Fibroblast of skin of right quadriceps (primary cell): ENCODE measurements at places on chromosomes 3 and 15.
A peak's percentile ranks its signal among the peaks of the same experiment; 100 is the strongest.

DNA sequence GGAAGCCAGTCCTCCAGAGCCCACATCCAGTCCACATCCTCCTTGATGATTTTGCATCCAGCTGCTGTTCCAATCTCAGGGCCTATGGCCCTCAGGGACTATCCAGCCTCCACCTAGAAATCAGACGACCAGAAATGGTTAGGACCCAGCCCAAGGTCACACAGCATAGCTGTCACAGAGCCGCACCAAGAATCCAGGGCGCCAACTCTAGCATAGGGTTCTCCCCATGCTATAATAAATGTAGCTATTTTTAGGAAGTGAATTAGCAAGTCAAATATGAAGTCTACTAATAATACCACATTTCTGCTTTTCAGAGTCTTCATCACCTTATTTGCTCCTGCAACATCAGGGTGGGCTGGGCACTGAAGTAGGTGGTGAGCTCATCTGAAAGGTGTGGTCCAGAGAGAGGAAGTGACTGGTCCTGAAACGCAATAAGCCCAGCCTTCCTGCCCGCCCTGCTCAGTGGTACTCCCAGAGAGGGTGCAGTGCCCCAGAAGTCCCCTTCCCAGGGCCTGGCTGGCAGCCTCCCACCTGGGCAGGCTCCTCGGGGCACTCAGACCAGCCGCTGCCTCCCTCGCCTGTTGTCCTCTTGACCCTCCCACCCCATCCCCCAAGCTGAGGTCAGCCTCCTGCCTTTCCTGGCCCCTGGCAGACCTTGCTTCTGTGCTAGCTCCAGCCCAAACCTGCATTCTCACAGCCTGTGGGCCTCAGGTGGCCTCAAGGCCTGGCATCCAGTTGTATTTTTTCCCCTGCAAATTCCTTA, 17.6 kb upstream of the CYP11A1 start:
- DNase-seq = peak; percentile 55

DNA sequence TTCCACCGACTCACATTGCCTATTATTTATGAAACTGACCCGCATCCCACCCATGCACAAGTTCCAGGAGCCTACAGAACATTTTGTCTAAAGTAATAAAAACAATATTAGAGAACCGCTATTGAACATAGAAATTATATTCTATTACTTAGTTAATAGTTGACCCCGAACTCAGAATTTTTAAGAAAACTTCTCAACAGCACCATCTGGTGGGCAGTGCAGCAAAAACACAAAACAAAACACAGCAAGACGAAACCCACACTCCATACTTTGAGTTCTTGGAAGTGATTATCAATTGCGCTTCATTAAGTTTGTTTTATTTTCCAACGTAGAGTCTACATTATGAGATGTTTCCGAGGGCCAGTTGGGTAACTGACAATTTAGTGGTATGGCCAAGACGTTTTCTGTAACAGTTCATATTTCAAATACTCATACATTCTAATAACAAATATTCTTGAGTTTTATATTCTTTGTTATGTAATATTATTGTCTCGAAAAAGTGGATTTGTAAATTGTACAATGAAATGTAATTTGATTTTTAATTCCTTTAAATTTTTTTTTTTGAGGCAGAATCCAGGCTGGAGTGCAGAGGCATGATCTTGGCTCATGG, 24.0 kb upstream of the C3orf70 start:
- peak; percentile 34 for DNase-seq

- no peak for DNase-seq
These were observed 61.9 kb downstream of the FEM1B start for GRCh38 chr15:68339481-68339880.

DNA sequence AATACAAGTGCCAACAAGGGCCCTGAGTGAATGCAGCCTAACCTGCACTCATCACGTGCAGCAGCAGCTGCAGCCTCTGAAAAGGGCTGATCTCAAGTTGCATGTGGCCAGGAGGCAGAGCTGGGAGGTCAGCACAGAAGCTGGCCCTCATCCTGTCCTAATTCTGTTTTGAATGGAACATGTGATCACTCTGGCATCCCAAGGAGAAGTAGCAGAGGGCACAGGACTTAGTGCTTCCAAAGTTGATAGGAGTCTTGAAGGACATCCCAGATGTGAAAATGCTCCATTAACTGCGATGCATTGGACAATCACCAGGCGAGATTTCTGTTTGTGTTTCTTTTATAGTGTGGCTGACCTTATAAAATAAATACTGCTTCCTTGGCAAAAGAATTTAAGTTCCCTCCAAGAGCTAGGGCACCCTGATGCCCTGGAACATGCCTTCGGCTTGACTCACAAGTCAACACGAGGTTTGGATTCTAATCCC, 31.6 kb upstream of the STAG1 start:
- no peak for DNase-seq

- no peak for DNase-seq
These were observed 57.4 kb upstream of the ZBTB20 start for GRCh38 chr3:115204475-115204874.

GRCh38 chr3:89300981-89301380, 193.6 kb downstream of the EPHA3 start:
- peak; percentile 67 for DNase-seq

DNA sequence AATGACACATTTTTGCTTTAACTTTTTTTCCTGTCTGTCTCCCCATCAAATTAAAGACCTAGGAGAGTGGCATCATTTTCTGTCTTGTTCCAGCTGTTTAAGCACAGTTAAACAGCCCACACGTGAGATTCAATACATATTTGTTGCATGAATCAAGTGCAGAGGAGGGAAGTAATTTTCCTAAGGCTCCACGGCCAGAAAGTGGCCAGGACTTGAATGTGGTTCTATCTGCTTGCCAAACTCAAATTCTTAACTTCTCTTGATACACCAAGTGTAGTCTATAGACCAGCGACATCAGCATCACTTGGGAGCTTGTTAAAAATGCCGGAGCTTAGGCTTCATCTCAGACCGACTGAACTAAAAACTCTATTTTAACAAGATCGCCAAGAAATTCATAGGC, 724.8 kb upstream of the CFAP20DC start:
- peak; percentile 85 for DNase-seq

GRCh38 chr3:14512942-14513327, 27.2 kb downstream of the GRIP2 start:
- no peak for DNase-seq

DNA sequence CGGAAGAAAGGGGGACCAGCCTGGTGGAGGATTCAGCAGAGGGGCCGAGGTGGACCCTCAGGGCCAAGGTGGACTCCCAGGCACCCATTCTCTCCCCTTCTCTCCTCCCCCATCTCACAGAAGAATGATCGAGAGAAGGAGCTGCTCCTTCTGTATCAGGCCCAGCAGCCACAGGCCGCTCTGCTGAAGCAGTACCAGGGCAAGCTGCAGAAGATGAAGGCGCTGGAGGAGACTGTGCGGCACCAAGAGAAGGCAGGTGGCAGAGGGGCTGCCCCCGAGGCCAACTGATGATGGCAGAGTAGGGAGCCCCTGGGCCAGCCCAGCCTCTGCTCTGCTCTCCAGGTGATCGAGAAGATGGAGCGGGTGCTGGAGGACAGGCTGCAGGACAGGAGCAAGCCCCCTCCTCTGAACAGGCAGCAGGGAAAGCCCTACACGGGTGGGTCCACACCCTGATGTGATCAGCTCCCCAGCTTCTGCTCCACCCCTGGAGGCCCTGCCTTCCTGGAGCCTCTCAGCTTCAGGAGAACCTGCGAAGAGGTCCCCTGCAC, 36.5 kb downstream of the CYP11A1 start:
- DNase-seq = no peak

GRCh38 chr3:10383850-10384248, 62.9 kb upstream of the SEC13 start:
- DNase-seq = no peak

- DNase-seq = no peak
These were observed 489 bp downstream of the CSPG5 start for GRCh38 chr3:47578119-47578632.

- no peak for DNase-seq
These were observed 82.5 kb downstream of the NEK11 start for GRCh38 chr3:131109156-131109555.

DNA sequence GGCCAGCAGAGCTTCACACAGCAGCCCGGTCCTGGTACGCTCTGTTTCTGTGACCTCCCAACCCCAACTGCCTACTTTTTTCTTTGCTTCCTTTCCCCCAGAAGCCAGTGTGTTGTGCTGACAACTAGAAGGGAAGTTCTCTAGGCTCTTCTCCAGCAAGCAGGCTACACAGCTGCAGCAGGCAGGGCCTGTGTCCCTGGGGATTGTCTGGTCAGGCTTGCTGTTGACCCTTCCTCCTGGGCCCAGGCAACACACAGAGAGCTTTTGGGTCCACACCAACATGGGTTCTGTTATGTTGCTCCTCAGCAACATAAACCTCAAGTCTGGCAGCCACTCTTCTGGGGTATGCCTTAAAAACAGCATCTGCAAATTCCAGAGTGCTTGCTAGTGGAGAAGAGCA, 36.2 kb upstream of the TSPAN3 start:
- no peak for DNase-seq

DNA sequence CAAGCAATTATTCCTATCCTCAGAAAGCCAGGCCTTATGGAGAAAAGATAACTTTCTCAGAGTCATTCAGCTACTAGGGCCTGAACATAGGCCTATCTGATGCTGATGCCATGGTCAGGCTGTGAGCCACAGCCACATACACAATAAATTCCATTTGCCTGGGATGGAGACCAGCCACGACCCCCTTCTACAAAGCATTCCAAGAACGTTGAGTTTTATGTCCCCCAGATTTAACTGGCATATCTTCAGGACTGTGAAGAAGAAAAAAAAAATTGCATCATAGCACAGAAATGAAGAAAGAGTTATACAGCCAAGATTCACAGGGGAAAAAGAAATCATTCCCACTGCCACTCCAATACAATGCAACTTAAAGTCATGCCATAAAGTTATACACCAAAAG, 100.0 kb downstream of the THBS1 start:
- peak; percentile 91 for DNase-seq

- DNase-seq = peak; percentile 10
These were observed 28.3 kb downstream of the IDH3A start for GRCh38 chr15:78177447-78177873.

- DNase-seq = no peak
These were observed 28.9 kb downstream of the UBE2E2 start for GRCh38 chr3:23232016-23232415.

DNA sequence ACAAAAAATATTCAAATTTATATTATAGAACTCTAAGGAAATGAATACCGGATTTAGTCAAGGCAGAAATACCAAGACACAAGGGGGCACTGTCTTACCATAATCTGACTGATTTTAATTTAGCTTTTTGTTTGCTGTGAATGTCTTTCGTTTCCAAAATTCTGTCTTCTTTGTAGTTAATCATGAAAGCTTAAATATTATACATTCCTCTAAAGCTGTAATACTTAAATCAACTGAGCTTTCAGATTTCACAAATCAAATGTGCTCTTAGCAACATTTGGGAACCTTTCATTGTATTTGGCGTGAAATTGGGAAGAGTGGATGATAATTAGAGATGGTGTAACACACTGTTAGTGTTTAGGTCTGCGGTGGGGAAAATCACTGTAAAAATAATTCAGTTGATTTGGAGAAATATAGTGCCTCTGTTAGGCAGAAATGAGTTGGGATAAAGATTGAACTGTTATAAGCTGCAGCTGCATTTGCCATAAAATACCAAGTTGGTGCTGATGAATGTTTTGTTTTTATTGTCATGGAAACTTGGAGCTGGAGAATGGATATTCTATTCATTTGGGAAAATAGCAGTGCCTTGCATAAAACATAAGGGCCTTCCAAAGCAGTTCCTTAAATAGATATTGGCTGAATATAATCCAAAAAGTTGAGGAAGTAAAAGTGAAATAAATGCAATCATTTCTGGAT, 228.2 kb downstream of the TCF12 start:
- DNase-seq = peak; percentile 63

- DNase-seq = no peak
These were observed 10.8 kb upstream of the VPS33B start for GRCh38 chr15:91032919-91033803.

DNA sequence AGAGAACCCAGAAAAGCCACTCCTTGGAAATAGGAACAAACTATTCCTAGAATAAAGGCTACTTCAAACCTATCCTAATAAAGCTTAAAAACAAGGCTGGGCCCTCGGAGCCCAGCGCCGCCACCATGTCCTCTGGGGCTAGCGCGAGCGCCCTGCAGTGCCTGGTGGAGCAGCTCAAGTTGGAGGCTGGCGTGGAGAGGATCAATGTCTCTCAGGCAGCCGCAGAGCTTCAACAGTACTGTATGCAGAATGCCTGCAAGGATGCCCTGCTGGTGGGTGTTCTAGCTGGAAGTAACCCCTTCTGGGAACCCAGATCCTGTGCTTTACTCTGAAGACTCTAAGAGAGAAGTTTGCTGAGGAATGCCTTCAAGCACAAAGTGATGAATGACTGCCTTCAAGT, 63.2 kb downstream of the ADAM10 start:
- no peak for DNase-seq

- DNase-seq = no peak
These were observed 15.0 kb downstream of the CEP70 start for GRCh38 chr3:138578961-138579574.

DNA sequence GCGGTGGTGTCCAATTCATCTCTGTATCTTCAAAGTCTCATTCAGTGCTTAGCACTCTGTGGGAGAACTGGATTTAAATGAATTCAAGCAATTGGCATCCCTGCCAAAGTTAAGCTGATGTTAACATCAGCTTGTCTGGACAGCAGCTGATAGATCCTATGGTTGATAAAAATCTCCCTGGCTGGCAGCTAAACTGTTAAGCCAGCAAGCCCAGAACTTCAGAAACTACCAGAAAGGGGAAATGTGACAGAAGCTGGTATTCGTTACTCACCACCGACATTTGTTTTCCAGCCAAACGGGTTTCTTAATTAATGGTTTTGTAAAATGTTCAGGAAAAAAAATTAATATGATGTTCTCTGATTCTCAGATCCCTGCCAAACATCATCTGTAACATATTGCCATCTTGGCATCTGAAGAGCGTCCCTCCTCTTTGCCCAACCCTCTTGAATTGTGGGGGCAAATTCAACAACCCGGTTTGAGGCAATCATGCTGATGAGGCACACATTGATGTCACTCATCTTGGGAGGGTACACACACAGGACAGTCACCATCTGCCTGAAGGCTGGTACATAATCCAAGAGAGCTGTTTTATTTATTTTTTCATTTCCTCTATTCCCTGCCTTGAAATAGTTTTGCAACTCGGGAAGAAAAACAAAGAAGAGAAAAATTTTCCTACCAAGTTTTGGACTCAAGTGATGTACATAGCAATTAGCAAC, 76.3 kb upstream of the ABHD17C start:
- no peak for DNase-seq

- DNase-seq = peak; percentile 10
These were observed 7.9 kb upstream of the FGF7 start for GRCh38 chr15:49415149-49415548.

GRCh38 chr3:157595259-157595658, 92.0 kb upstream of the VEPH1 start:
- no peak for DNase-seq

GRCh38 chr3:41018855-41019254, 180.4 kb upstream of the CTNNB1 start:
- DNase-seq = no peak

DNA sequence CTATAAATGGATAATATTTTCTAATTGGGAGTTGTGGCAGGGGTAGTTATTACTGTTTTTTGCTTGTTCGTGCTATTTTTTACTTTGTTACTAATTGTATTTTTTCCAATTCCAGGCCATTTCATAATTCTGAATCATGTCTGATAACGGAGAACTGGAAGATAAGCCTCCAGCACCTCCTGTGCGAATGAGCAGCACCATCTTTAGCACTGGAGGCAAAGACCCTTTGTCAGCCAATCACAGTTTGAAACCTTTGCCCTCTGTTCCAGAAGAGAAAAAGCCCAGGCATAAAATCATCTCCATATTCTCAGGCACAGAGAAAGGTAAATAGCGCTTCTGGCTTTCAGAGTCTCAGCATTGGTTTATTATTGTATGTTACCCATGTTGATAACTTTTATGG, 42.9 kb downstream of the PAK2 start:
- DNase-seq = no peak
